ENCODE measurements at places on chromosomes 2 and 18.

DNA sequence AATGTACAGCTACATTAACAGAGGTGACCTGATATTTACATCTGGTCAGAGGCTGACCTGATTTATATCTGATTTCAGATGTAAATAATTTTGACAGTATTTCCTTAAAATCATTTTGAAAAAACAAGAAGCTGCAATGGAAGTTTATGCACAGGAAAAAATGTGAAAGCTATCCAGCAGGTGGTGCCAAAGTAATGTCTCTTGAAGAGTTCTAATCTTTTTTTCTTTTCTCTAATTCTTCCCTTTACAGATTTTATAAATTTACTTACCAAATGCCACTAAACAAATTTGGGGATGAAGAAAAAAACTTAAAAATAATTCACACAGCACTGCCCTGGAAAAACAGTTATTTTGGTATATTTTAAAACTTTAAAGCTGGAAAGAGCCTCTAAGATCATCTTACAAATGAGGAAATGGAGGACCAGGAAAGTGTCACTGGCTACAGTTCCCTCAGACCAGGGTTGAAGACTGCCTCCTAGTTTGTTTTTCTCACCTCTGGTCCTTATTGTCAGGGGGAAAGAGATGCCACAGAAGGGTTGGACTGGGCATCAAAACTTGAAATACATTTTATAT lies 16.4 kb upstream of the FBLN7 start:
- no peak for DNase-seq

- no peak for DNase-seq
These were observed 309.3 kb downstream of the ZNF521 start for GRCh38 chr18:25042641-25043051.

- DNase-seq = no peak
These were observed 604 bp upstream of the STK11IP start for GRCh38 chr2:219596954-219597551.

GRCh38 chr2:88227446-88227845 lies 57.3 kb downstream of the THNSL2 start:
- DNase-seq = no peak

DNA sequence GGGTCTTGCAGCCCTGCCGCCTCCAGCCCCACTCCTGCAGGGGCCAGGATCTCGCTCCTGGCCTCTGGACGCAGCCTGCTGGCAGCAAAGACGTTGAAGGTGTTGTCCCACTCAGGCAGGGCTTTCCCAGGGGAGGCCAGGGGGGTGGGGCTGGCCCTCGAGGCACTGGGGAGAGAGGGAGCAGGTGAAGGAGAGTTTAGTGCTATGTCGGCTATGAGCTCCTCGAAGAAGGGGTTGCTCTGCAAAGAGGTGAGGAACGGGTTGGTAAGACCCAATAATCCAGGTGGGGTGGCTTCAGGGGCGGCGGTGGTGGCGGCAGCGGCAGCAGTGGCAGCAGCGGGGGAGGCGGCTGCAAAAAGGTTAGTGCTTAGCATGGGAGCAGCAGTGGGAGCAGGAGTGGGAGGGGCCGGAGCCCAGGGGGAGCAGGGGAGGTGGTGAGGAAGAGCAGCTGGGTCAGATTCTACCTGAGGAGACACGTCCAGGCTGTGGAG lies 9.7 kb upstream of the SFXN5 start:
- DNase-seq = no peak

GRCh38 chr2:19462256-19462645 lies 103.8 kb upstream of the OSR1 start:
- no peak for DNase-seq

DNA sequence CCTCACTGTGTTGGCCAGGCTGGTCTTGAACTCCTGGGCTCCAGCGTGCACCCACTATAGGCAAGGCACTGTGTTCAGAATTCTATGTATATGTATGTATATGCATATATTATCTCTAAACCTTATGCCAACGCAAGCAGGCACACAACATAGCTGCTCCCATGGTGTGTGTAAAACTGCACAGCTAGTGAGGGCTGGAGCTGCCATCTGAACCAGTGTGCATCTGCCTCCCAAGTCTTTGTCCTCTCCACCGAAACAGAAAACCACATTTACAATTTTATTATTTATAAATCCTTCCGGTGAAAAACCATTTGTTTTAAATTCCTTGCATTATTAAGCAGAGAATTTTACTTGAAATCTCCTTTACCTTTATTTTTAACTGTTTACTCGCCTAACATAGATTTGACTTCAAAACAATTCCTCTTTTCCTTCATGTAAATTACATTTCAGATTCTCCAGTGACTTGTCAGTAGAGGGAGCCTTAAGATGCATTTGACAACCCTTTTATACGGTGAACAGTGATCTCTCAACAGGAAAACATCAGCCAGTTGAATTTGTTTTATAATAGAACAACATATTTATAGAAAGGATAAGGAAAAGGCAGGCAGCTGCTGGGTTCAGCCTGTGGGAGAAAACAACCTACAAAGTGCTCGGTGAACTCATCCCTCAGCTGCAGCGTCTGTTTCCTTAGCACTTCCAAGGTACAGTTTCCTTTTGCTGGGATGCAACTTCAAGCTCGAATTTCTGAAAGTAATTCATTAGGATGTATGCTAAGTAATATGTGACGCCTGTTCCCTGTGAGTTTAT lies 101.2 kb downstream of the MYT1L start:
- DNase-seq = no peak

DNA sequence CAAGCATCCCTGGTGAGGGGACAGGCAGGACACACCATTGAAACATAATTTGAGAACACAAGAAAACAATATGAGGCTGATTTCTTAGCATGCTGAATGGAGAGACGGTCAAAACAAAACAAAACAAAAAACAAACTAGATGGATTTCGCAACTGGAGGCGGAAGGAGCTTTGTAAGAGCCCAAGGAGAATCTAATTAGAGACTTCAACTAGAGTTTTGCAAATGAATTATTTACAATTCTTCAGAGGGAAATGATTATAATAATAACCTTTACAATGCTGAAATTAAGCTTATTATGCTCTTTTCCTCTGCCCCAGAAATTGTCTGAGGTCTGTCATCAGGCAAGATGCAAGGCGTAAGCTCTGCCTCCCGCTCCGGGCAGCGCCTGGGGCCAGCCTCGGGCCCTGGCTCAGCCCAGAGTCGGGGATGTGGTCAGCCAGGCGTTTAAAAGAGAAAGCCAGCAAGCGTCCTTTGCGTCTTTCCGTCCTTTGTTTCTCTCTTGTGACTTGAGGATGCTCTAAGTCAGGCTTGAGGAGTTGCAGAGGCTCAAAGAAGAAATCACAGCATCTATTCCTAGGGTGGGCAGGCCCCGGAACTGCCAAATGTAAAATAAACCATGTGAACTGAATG lies 139.6 kb downstream of the TWIST2 start:
- no peak for DNase-seq

DNA sequence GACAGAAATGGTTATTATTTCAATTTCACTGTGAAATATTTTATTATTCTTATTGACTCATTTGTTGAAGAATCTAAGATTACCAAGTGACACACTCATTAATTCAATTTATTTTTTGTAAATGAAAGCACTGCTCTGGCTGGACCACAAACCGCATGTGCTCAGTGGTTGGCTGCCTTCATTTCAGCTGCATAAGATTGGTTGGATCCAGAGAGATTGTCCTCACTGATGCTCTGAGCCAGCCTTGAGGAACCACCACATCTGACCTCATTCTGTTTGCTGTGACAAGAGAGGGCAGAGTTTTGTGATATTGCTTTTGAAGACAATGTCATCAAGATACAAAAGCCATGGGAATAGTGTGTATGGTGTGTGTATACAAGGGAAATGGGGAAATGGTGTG lies 192.1 kb downstream of the CYRIA start:
- DNase-seq = no peak

DNA sequence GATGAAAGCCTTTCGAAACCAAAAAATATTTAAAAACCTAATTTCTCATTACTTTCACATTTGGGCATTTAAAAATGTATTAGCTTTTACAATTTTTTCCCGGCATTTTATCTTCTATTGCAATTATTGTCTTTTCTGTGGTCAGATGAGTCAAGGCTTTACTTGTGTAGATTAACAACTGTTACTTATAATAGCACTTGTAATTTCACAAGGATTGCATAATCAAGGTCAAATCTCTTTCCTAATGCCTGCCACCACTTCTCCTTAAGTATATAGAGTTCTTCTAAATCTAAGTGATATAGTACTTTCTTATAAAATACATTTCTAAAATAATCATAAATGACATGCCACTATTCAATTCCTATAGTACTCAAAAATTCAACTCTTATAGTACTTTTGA lies 67.2 kb downstream of the SLC8A1 start:
- no peak for DNase-seq

- DNase-seq = no peak
These were observed 750 bp downstream of the NPAS2 start for GRCh38 chr2:100820523-100821254.

GRCh38 chr18:65938592-65939372 lies 188.0 kb downstream of the CDH7 start:
- DNase-seq = peak; percentile 9

GRCh38 chr2:203914546-203915182 lies 21.9 kb upstream of the ICOS start:
- DNase-seq = no peak

GRCh38 chr2:62956651-62957050 lies 94.0 kb upstream of the OTX1 start:
- DNase-seq = no peak

GRCh38 chr2:201467666-201468065 lies 16.1 kb downstream of the STRADB start:
- DNase-seq = no peak
